NCI-H774 (cell line): ENCODE measurements at places on chromosomes 5 and 9.

- DNase-seq, result no peak
Measured at GRCh38 chr5:10364186-10364689, 10.7 kb downstream of the MARCHF6 start.

GRCh38 chr9:98127226-98127625, 8.2 kb upstream of the TRIM14 start:
- no peak for DNase-seq

GRCh38 chr5:100550531-100551051, 15.4 kb downstream of the FAM174A start:
- no peak for DNase-seq

- no peak for DNase-seq
Measured at GRCh38 chr5:107959573-107960279, 289.0 kb upstream of the EFNA5 start.

DNA sequence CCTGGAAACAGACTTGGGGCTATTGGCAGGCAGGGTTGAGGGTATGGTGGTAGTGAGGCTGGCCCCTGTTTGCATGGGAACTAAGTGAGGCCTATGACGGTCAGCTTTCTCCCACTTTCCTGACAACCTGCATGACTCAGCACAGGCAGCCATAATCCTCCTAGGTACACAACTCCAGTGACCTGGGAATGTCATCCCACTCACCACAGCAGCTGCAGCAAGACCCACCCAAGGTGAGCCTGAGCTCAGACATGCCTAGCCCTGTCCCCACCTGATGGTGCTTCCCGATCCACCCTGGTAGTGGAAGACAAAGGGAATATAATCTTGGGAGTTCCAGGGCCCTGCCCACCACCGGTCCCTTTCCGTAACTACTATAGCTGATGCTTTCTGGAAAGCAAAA, 178.7 kb downstream of the NDUFS4 start:
- DNase-seq, result no peak

DNA sequence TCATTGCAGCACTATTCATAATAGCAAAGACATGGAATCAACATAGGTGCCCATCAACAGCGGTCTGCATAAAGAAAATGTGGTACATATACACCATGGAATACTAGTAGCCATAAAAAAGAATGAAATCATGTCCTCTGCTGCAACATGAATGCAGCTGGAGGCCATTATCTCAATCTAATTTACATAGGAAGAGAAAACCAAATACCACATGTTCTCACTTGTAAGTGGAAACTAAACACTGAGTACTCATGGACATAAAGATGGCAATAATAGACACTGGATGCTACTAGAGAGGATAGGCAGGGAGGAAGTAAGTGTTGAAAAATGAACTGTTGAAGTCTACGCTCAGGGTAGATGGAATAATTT, 203.9 kb upstream of the CDH9 start:
- DNase-seq, result no peak

- DNase-seq, result no peak
Measured at GRCh38 chr9:37939575-37940095, 35.7 kb upstream of the SLC25A51 start.

DNA sequence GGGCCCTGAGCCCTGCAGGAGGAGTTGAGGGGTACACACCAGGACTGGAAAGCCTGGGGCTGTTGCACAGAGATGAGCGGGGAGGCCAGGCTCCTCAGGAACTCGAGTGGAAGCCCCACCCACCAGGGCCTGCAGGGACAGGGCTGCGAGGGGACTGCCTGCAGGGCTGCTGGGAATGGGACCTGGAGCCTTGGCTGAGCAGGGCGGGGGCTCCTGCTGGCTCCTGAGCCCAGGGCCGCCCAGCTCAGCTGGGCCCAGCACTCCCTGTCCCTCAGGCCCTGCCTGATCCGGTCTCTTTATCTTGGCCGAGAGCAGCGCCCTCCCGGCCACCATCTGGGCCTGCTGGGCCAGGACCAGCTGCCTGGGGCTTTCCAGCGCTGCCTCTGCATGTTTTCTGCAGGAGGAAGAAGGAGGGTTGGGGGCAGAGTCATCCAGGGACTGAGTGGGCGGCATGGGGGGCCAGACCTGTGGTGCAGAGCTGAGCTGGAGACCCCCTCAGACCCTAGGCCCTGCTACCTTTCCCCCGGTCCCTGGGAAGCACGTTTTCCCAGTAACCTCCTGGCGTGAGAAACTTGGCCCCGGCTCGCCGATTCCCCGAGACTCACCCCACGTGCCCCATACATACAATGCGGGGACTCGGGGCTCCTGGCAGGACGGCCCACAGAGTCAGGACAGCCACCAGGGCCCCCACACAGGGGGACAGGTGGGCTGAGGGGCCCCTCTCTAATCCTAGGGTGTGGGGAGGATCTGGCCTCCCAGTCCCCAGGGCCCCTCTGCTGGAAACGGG, 9.4 kb downstream of the LCN12 start:
- DNase-seq, result no peak

GRCh38 chr9:71250581-71250980, 129.2 kb upstream of the TRPM3 start:
- DNase-seq, result no peak

DNA sequence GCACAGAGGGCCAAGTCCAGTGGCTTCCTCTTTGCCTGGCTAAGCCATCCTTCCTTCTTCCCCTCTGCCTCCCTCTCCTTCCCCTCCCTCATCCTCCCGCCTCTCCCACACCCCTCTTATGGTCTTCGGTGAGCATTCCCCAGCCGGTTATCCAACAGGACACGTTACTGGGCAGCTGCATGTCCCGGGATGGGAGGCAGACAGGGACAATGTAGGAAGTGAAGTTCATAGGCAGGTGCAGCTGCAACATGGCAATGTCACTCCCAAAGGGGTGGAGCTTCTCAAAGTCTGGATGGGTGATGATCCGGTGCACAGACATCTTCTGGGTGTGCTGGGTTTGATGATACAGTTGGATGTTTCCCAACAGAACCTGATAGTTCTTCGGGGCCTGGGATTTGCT, 71.4 kb upstream of the SPTLC1 start:
- no peak for DNase-seq

GRCh38 chr5:97434021-97434420, 251.0 kb upstream of the RIOK2 start:
- DNase-seq, result no peak

- DNase-seq, result no peak
Measured at GRCh38 chr9:114319147-114319546, 3.8 kb upstream of the ORM1 start.

DNA sequence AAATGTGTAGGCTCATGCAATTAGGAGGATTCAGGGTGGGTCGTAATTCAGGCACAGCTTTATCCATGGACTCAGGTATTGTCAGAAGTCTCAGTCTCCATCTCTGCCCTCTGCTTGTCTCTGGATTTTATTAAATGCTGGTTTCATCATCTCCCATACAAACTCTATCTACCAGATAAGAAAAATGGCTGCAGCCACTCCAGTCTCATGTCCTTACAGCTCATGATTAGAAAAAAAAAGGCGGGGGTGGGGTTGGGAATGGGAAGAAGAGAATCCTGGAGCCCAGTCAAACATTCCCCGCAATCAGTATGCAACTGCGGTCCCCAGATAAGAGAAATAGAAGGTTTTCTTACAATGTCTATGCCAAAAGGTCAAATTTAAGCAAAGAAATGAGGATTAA, 7.6 kb upstream of the FBXO38 start:
- no peak for DNase-seq

GRCh38 chr5:113183694-113184093, 207.1 kb downstream of the DCP2 start:
- no peak for DNase-seq

- no peak for DNase-seq
Measured at GRCh38 chr9:136858844-136859757, 7.0 kb downstream of the MAMDC4 start.

- no peak for DNase-seq
Measured at GRCh38 chr9:124980431-124980830, 39.5 kb upstream of the GOLGA1 start.

DNA sequence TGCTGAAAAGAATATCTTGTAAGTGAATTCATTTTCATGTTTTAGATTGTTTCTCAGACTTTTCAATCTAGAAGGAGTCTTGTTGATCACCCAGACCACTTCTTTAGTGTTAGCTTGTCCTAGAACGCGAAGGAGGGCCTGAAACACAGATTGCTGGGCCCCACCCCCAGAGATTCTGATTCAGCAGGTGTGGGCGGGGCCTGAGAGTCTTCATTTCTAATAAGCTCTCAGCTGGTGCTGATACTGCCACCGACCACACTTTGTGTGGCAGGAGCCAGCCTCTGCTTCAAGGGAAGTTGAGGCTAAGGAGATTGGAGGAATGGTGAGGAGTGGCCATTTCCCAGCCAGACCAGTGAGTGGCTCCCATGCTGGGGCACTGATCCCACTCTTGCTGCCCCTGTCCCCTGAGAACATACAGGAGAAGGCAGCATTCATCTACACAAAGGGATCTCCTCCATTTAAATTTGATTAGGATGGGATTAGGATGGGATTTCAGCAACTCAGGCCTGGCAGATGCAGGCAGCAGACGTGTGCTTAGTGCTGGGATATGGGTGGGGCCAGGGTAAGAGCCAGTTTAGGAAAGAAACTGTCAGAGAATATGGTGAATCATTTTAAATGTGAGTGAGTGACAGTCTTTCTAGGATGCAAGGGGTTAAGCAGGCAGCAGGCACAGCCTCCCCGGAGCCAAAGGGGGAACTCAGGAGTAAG, 35.9 kb downstream of the ZNF618 start:
- DNase-seq, result no peak

DNA sequence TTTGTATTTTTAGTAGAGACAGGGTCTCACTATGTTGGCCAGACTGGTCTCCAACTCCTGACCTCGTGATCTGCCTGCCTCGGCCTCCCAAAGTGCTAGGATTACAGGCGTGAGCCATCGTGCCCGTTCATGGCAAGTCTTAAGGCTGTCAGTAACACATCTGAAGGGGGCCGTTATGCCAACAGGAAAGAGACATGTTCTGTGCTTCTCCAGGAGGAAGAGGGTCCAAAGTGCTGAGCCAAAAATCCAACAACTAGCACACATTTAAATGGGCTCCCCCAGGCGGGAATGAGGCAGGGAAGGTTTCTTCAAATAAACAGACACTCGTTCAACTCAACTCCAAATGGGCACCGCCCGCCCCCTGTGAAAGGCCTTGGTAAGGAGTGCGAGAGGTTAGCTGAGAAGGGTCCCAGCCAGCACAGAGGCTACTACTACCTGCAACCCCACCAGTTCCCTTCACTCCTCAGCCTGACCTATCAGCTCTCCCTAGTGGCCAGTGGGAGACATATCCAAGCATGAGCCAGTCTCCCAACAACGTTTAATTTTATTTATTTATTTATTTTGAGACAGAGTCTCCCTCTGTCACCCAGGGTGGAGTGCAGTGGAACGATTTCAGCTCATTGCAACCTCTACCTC, 84.1 kb upstream of the DMRT1 start:
- no peak for DNase-seq

GRCh38 chr5:930866-931265, 38.2 kb downstream of the TRIP13 start:
- DNase-seq, result no peak

DNA sequence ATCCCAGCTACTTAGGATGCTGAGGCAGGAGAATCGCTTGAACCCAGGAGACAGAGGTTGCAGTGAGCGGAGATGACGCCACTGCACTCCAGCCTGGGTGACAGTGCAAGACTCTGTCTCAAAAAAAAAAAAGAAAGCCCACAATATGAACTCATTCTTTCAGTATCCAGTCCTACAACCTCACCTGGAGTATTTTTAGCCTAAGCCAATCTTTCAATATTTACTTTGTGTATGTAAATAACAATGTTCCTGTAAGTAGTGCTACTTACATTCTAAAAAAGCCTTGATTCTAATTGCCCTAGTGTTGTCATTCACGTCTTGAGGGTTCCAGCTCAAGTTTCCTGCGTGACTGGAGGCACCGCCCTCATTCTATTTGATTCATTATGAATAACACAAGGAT, 62.0 kb downstream of the BHMT start:
- peak; percentile 18 for DNase-seq

GRCh38 chr9:95460518-95461164, 56.1 kb downstream of the PTCH1 start:
- no peak for DNase-seq

- DNase-seq, result no peak
Measured at GRCh38 chr9:77569335-77569734, 78.8 kb downstream of the GNA14 start.

- no peak for DNase-seq
Measured at GRCh38 chr9:136921718-136922117, 22.8 kb downstream of the FBXW5 start.

GRCh38 chr5:125894383-125894782, 528.8 kb upstream of the GRAMD2B start:
- no peak for DNase-seq

DNA sequence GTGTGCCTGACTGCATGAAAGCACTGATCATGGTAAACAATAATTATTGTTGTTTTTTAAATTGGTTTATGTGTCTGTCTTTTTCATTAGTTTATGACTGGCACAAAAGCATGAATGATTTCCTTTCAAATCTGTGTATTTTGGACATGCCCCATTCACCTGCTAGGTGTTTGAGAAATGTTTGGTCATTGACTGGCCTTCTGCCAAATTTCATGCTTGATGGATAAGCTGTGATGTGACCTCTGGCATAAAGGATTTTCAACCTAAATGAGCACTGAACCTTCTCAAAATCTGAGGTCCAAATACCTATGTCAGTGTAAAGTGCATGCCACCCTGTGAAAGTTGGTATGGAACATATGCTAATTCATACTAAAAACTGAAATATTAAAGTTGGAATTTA, 204.5 kb downstream of the BRINP1 start:
- DNase-seq, result peak; percentile 85

DNA sequence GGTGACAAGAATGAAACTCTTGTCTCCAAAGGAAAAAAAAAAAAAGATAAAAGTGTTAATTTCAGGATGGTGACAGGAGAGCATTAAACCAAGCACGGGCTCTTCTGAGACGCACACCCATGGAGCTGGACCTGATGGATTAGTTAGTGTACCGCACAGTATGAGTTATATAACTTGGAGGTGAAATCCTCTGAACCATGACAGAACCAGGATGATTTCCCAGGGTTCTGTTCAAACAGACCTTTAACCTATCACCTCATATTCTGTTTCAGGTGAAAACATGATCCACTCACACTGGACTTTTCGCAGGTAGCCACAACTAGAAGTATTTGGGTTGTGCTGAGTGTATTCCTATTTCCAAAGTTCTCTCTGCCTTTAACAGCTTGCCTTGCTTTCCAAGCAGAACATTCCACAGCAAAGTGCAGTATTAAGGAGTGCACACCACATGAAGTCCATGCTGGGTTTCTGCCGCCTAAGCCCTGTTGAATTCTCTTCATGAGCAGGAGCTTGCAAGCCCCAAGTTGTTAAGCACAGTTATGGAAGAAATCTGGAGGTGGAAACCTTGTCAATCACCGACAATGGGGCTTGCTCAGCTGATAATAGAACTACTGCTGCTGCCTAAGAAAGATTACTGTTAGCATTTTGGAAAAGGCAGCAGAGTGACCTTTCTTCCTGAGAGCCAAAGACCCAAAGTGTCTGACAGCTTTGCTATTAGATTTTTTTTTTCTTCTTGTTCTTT, 461.7 kb downstream of the TLE1 start:
- DNase-seq, result no peak

DNA sequence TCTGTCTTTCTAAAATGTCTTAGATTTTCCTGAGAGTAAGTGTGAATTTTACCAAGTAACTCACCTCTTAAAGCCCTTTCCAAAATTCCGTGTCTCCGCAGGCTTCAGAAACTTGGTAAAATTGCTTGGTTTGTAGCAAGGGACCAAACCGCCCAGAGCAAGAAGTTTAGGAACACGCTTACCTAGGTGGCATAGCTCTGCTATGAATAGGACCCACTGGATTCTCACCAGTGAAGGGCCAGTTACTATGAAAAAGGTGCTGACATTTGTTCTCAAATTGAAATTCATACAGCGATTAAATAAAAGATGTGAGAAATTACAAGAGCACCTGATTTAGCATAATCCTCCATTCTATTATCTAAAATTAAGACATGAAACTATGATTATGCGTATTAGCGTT, 6.7 kb downstream of the NME5 start:
- DNase-seq, result no peak
